ENCODE measurements at places on chromosomes 5 and 9.
A peak's percentile ranks its signal among the peaks of the same experiment; 100 is the strongest.

DNA sequence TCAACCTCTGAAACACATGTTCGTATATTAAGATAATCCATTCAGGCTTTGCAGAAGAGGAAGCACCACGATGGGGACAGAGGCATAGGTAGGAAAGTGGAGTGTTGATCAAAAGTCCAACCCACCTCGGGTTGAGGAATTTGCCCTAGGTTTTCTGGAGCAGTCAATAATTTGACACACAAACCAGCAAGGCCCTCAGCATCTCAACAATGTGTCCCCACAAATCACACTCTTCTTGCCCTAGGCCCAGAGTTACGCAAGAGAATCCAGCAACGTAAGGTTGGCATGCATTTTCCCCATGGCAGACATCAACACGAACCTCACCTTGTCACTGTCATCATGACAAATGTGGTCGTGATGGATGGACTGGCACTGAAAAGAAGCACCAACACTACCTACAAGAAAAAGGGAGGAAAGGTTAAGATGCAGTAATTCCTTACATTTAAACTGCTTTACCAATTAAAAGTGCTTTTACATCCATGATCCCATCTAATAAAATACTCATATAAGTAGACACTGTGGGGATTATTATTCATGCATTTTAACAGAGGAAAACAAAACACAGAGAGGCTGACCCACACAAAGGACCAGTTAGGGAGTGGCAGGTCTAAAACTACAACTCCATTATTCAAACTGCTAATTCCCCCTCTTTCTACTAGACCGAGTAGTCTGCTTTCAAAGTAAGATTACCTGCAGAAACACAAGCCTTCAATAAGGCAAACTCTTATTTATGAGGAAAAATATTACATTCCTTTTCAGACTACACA, 24.4 kb upstream of the RNF38 start:
- no peak for DNase-seq

- DNase-seq: no peak
Measured at GRCh38 chr5:172264815-172265395, 18.7 kb downstream of the UBTD2 start.

DNA sequence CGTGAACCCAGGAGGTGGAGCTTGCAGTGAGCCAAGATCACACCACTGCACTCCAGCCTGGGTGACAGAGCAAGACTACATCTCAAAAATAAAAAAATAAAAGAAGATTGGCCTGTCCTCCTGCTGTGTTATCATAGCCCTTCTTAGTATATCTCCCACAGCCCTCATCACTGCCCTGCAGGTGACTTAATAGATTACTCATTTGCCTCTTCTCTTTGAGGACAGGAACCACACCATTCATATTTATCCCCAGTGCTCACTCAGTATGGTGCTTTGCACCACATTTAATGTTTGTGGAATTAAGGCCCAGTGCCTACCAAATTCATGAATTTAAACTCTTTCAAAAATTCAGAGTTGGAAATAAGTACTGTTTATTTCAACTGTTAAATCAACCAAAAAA, 10.3 kb downstream of the IDNK start:
- DNase-seq: no peak

DNA sequence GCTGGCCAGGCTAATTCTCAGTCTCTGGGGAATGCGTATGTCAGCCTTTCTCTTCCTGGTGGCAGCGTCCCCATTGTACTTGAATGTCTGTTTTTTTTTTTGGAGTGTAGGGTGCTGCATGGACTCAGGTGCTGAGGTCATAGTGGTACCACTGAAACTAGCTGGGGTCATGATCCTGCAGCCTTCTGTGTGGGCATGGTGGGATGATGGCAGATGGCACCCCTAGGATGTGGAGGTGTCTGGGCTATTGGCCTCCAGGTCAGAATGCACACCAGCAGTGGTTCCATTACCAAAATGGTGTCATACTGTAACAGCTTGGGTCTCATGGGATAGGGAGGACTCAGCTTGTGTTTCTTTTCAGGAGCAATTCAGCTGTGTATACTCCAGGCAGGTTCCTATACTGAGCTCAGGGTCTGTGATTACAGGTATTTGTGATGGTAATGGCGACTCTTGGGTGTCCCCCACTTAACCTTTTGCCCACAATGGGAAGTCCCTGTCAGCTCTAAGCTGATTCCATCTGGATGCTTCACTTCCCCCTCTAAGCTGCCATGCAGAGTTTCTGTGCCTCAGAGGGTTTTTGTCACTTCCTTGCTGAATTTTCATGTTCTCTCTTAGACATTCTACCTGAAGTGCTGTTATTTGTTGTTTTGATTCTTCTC, 17.9 kb downstream of the HSD17B4 start:
- DNase-seq: no peak

DNA sequence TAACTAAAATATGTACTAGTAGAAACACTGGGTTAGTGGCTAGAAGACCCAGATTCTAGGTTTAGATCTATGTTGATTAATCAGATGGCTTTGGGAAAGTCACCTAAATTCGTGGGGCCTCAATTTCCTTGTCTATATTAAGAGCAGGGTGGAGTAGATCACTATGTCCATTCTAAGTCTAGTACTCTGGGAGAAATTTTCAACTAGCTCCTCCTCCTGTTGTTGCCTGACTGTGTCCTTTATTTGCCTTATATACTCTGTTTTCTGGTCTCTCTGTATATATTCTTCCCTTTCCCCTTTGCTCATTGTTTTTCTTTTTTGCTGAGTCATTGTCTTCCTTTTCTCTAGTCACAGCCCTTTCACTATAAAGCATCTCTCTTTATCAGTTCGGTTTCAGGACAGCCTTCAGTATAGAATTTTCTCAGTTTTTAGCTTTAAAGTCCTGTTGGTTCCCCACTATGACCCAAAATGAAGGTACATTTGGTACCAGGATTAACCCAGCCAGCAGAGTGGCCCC, 44.5 kb upstream of the CDH6 start:
- no peak for DNase-seq

- no peak for DNase-seq
Measured at GRCh38 chr5:140109759-140110645, 3.9 kb upstream of the PURA start.

- DNase-seq: no peak
Measured at GRCh38 chr5:36521838-36522745, 84.3 kb upstream of the SLC1A3 start.

DNA sequence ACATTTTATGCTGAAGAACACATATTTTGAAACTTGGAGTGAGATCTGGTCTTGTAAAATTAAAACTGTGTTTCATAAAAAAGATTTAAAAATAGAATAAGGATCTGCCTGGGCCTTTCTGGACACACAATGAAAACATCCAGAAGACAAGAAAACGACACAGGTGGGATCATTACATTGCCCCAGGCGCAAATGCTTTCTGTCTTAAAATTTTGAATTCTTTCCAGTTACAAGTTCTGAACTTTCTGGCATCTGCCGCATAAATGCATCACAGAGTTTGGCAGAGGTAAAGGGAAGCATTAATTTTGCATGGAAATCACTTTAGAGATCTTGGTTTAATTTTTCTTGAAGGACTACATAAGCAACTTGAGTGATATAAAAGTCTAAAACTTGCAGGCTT, 219.6 kb downstream of the WDR70 start:
- no peak for DNase-seq

DNA sequence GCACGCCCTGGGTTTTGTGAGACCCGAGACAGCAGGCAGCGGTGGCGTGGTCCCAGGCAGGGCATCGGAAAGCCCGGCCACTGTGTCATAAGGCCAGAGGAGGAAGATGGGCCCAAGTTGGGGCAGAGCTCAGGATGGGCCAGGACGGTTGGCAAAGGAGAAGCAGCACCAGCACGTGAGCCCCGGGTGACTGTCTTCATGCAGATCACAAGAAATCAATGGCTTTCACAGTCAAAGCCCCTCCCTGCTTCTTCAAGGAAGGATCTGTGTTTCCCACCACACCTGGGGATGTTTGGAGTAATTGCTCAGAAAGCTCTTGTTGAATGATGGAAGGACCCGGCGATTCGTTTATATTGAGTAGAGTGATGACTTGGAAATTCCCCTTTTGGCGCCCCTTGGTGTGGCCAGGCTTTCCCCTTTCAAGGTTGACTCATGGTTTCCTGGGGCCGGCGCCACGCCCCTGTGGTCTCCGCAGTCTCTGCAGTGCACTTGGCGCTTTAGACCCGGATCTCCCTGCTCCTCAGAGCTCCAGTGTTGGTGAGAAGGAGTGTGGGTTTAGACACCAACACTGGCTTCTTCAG, 52.1 kb downstream of the IL31RA start:
- DNase-seq: peak; percentile 64

DNA sequence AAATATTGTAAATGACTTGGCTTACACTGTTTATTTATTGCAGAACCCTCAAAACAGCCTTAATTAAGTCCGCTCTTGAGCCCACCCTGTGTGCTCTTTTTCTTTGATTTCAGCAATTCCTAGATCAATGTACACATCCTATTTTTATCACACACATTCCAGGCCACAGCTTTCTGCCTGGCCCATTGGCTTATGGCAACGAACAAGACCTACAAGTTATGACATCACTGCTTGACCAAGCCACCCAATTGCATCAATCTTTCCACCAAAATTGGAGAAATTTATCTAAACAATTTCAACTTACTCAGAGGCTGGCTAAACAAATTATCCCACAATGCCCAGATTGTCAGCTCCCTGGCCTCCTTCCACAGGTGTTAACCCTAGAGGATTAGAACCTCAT, 158.4 kb downstream of the CPLANE1 start:
- DNase-seq: no peak

DNA sequence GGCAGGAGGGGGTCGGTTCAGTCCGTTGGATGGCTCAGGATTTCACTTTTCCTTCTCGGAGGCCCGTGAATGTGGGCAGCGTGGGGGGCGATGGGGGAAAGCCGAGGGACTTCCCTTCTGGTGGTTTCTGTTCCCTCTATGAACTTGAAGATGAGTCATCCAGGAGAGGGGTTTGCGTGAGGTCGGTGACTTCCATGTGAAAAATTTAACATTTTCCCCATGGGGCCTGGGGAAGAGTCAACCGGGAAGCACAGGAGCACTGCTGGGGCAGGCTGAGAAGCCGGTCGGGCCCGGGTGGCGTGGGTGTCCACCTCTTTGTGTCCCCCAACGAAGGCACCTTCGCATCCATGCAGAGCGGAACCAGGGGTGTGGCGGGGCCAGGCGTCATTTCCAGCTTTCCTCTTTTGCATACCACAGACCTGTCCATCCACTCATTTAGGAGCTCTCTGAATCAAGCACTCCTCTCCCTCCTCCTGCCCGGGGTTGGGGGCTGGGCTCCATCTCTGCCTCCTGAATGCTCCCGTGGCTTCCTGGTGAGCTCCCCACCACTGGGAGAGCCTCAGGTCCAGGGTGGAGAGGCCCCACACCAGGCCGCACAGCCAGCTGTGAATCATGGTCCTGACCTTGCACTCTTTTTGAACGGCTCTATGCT, 68.4 kb downstream of the ANKRD33B start:
- no peak for DNase-seq

DNA sequence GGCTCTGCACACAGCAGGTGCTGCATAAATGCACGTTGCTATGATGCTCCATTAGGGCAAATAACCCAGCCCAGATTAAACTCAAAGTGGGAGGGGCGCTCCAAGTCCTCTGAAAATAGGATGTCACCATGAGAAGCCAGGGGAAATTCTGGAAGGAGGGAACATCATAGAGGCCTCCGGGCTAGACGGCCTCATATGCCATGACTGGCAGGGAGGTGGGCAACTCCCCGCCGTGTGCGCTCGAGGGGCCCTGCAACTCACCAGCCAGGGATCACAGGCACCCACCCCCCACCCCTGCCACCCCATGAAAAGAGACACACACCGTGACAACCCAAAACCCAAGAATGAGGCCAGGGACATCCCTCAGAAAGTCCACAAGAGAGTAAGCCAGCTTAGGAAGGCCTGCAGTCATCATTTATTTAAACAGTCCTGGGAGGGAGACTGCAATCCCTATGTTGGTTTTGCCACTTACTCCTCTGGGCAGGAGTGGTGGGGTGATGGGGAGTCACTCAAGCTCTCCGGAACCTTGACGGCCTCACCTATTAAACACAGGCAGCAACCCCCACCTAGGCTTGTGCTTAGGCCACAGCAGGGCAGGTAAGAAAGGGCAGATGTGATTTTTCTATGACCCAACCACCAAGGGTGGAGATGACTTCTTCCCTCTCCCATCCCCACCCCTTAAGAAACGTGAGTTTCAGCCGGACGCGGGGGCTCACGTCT, 4.0 kb downstream of the VAV2 start:
- no peak for DNase-seq

GRCh38 chr5:27578279-27578678, 539.9 kb upstream of the CDH9 start:
- no peak for DNase-seq

DNA sequence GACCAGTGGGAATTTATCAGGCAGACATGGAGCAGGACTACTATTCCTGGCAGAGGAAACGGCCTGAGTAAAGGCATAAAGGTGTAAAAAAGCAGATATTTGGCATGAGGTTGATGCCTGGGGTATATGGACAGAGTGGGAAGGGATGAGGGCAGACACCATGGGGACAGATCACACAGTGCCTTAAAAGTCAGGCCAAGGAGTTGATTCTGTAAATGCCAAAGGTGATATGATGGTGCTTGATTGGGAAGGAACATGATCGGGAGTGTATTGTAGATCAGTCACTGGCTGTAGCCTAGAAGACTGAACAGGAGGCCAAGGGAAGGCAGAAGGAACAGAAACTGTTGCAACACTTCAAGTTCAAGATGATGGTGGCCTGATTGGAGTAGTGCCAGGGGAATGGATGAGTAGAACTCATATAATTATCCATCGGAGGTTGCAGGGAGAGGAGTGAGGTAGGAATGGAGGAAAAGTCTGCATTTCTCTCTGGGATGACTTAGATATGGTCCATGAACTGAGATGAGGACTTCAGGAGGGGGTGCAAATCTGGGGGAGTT, 594.3 kb upstream of the KLF4 start:
- no peak for DNase-seq

DNA sequence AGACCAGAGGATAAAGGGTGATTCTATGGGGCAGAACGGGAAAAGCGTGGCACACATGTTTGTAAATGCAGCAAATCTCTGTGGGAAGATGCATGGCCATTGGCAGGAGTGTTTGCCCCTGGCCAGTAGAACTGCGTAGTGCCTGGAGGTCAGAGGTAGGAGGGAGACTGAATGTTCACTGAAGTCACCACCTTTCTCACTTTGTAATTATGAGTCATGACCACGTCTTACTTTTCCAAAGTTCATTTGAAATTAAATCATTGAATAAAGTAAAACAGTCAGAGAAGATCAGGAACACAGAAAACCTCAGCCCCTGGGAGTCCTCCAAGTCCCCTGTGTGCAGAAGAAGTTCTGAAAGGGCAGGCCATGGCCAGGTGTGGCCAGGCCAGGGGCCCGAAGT, 4.6 kb downstream of the PTGES start:
- DNase-seq: no peak

DNA sequence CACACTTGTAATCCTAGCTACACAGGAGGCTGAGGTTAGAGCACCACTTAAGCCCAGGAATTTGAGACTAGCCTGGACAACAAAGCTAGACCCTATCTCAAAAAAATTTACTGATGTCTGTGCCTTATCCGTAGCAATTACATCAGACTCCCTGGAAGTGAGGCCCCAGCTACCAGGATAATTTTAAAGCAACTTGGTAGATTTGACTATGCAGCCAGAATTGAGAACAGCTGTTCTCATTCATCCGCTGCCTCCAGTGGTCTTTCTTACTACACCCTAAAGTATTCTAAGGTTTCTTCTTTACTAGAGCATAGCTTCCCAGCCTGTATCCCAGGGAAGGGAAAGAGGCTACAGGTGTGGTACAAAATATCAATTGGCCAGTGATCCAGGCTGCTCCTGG, 20.4 kb upstream of the C9orf152 start:
- DNase-seq: no peak
